ENCODE measurements at places on chromosomes 3 and 15.

GRCh38 chr3:172256101-172256734 is 192.0 kb downstream of the GHSR start:
- no peak for DNase-seq

DNA sequence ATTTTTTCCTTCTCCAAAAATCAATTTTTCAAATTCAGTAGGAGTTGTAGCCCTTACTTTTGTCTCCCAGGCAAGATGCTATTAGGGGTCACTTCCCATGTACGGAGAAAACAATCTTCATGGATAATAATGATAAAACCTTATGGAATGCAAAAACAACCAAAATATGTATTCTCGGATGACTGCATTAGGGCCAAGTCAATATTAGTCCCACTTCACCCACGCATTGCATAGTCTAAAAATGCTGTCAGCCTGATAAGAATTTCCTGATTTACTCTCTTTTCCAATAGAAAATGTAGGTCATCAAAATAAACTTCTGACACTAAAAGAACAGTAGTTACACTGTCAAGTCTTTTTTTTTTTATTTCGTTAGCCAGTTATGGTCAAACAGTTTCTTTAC is 2.7 kb downstream of the VGLL3 start:
- DNase-seq: no peak

- no peak for DNase-seq
These were observed 10.6 kb downstream of the MAPKAPK3 start for GRCh38 chr3:50627407-50628051.

DNA sequence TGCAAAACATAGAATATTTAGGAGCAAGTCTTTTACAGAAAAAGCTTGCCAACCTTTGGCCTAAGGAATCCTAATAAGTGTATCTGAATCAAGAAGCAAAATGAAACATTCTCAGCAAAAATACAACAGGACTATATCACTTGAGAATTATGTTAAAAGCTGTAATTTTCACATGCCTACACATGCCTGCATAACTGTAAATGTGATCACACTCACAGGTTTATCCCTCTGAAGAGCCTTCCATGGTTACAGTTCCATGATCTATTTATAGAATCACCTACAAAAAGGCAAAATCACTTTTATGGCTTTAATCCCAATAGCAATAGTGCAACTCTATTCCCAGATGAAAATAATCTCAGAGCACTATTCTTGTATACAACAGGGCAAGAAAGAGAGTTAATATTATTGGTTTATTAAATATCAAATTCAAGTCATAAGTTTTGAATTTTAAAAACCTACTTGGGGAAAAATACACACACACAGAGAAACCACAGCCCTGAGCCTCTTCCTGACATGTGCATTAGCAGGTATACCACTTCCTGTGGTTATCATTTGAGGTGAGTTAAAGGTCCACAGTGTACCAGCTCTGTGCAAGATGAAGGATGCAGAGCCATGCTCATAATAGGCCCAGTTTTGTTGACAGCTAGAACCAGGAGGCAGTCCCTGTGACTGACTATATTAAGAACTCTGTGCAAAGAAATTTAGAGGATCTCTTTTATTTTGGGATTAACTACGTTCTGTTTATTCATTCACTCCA is 252.5 kb upstream of the TGFBR2 start:
- DNase-seq: no peak

- DNase-seq: no peak
These were observed 384.8 kb upstream of the TGFBR2 start for GRCh38 chr3:30221619-30222018.

DNA sequence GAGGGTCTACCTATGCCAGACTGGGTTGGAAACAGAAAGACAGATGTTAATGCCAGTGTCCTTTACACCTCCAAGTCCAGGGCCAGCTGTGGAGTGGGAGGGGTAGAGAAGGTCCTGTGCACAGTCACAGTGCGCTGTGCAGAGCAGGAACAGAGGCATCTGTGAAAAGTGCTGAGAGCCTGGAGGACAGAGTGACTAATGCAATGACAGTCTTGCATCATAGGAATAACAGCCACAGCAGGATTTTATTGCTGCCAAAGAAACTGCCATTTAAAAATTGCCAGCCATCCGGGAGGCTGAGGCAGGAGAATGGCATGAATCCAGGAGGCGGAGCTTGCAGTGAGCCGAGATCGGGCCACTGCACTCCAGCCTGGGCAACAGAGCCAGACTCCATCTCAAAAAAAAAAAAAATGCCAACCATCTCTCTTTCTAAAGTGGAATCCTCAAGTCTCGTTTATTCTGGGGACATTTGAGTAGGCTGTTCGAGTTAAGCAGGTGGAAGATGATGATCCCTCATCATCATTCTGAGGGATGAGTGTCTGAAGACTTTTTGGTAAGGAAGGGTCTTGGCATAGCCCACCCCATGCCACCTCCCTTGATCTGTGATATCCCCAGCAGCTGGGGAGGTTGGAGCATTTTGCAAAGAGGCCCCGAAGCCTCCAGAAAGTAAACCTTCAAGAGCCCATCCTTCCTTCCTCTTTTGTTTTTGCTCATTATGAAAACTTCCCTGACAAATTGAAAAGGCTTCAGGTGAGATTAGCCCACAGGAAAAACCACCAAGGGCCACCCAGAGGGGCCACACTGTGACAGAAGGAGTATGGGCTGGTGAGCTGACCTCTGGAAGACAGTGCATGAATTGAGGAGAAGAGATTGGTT is 7.7 kb downstream of the CCR2 start:
- DNase-seq: no peak

GRCh38 chr3:184360929-184361531 is 375 bp downstream of the CLCN2 start:
- DNase-seq: no peak

DNA sequence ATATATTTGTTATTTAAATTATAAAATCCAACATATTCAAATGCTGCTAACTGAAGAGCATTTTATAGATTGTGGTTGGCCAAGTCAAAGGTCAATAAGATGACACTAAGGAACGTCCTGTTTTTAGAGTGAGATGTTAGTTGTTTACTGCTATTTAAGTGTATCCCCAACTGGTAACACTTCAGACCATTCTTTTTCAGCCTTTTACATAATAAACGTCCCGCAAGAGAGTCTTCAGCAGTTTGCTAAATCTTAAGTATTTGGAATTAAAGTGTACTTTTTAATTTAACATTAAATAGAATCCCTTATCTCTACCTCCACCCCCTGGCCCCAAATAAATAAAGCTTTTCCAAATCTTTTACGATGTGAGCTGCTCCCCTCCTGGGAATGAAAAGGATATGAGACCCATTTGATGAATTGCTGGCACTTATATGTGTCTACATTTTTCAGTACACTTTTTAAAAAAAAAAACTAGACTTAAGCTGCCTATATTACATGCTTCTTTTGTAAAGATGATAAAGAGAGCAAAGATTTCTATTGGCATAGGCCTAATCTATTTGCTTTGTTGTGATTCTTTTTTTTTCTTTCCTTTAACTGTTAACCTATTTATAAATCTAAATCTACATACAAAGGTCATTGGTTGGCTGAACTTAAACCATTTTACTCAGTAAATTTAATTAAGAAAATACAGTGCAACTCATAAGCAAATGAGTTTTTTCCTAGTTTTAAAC is 101.8 kb upstream of the SKOR1 start:
- no peak for DNase-seq

- DNase-seq: no peak
These were observed 136.6 kb downstream of the MCTP2 start for GRCh38 chr15:94367726-94368535.

DNA sequence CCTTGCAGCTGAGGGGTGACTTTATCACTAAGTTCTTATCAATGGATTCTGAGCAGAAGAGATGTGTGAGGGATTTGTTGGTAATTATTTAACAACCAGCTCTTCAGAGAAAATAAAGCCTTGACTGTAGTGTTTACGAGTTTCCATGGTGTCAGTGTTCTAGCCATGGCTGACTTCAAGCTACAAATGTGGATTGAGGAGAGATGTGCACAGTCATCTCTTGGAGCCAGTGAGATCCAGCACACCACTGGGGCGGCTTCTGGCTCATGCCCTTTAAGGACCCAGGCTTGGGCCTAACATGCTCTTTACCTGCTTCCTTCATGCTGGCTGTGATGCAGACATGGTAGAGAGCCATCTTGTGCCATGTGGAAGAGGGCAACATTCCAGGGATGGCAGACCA is 145.6 kb upstream of the MRPS22 start:
- DNase-seq: no peak

DNA sequence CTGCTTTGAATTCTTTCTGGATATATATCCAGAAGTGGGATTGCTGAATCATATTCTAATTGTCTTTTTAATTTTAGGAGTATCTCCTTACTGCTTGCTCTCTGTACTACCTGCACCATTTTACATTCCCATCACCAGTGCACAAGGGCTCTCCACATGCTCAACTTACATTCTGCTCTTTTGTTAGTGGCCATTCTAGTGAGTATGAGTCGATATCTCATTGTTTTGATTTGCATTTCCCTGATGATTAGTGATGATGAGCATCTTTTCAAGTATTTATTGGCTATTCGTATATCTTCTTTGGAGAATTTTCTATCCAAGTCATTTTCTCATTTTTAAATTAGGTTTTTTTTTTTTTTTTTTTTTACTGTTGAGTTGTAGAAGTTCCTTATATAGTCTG is 29.5 kb downstream of the PFN2 start:
- DNase-seq: no peak

GRCh38 chr15:59190291-59190690 is 16.4 kb upstream of the LDHAL6B start:
- DNase-seq: no peak

DNA sequence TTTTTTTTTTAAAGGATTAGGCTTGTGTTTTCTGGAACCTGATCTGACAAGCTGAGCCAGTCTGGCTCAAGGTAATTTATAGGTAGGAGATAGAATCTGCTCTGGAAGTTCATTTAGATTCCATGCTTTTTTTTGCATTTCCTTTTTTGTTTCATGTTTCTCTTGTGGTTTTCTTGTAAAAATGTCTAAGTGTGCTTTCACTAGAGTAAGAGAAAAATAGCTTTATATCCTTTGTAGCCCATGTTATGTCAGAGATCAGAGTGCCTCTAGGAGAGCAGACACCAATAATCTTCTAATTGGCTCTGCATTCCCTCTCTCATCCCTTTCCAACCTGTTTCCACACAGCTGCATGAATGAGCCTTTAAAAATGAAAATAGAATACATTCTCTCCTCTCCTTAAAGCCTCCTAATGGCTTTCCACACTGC is 389.8 kb upstream of the KCNMB2 start:
- DNase-seq: no peak

Measured in left lung (tissue), 14 donors.